ENCODE measurements at places on chromosomes 4 and X.

- DNase-seq = no peak
Observed at GRCh38 chrX:115333446-115333845, 43.9 kb downstream of the LUZP4 start.

- DNase-seq = no peak
Observed at GRCh38 chr4:72527038-72527646, 41.9 kb downstream of the ADAMTS3 start.

DNA sequence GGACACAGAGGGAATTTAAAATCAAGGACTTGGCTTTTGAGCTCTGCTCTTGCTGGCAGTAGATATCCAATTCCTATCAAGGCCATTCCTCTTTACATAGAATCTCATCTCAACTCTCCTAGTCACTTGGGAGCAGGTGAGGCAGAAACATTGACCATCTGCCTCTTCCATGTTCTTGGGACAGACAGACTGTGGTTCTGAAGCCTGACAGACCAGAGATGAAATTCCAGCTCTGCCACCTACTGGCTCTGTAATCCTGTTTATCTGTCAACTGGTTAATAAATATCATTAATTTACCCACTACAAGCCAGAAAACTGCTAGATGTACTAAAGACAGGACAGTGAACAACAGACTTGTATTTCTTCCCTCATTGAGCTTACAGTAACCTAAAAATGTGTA, 300.8 kb downstream of the ADGRL3 start:
- no peak for DNase-seq

GRCh38 chr4:133775881-133776280, 425.7 kb downstream of the PABPC4L start:
- no peak for DNase-seq

- DNase-seq = no peak
Observed at GRCh38 chr4:25837107-25837506, 25.7 kb downstream of the SEL1L3 start.

DNA sequence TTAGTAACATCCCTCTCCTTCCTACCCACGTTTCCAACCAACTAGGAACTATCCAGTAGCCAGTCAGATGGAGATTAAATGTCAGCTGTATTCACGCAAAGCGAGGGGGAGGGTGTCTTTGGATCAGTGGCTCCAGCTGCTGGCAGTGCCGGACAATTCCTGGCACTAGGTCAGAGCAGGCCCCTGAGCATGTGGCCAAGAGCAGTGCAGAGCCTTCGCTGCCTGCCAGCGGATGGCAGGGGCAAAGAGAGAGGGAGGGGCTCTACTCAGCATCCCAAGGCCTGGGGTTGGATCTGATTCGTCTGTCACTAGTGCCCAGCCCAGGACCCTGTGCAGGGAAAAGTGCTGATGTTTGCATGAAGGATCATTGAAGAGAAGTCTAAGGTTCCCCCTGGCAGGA, 28.7 kb upstream of the JAKMIP1 start:
- DNase-seq = no peak

GRCh38 chr4:2497931-2498330, 29.0 kb downstream of the RNF4 start:
- no peak for DNase-seq

- no peak for DNase-seq
Observed at GRCh38 chrX:92213786-92214185, 434.6 kb downstream of the PCDH11X start.

GRCh38 chr4:139814323-139815015, 148.8 kb downstream of the MGST2 start:
- no peak for DNase-seq

GRCh38 chr4:99848591-99849001, 32.0 kb downstream of the DAPP1 start:
- no peak for DNase-seq

DNA sequence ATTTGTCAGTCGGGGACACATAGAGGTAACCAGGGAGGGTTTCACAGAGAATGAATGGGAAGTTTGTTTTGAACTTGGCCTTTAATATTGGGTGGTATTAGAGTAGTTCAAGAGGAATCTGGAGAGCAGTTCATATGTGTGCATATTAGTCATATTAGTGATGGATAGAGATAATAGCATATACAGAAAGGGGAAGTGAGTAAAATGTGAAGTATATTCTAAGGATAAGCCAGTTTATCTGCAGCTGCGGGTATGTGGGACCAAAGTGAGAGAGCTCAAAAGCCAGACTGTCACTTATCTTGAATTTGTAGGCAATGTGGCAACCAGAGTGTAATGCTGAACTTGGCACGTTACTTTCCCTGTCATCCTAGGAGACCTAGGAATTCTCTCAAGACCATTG, 169.9 kb downstream of the AFF2 start:
- DNase-seq = no peak

- no peak for DNase-seq
Observed at GRCh38 chr4:3238721-3239120, 10.2 kb upstream of the MSANTD1 start.

- no peak for DNase-seq
Observed at GRCh38 chrX:117327373-117327772, 789.2 kb downstream of the KLHL13 start.

GRCh38 chr4:59727745-59728144, 1472.4 kb upstream of the ADGRL3 start:
- DNase-seq = no peak

DNA sequence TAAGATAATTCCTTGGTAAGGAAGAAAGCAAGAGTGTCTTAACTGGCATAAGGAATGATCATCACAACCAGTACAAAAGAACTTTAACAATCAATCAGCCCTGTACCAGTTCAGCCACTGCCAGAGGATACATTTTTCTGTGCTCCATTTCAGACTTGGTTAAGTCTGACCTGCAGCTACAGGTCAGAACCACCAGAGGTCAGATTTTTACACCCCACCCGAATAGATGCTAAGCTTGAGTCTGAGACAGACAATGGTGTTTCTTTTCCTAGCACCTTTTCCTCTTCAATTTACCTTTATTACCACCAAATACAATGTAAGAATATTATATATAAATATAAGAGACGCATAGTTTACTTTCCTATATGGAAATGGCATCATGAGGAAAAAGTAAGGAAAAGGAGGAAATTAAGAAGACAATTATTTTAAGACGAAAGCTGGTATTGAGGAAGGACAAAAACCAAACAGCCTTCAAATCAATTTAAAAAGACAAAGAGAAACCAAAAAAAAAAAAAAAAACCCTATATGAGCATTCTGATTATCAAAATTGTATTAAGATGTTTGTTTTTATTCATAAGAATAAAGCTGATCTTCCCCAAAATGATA, 215.3 kb upstream of the TTC29 start:
- no peak for DNase-seq

DNA sequence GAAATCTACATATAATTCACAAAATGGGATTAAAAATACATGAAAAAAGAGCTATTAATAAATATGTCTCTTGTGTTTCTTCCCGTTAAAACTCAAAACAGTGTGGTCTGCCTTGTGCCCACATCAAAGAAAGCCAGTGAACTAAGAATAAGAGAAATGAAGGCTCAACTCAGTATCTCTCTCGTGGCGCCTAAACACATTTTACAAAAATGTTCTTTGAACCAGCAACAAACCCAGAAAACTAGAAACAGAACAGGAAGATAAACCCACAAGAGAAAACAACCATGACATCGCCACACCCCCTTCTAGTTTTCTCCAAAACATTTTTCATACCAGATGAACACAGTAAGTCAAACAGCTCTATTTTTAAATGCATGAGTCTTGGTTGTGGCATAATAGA, 130.1 kb downstream of the DCHS2 start:
- DNase-seq = no peak

DNA sequence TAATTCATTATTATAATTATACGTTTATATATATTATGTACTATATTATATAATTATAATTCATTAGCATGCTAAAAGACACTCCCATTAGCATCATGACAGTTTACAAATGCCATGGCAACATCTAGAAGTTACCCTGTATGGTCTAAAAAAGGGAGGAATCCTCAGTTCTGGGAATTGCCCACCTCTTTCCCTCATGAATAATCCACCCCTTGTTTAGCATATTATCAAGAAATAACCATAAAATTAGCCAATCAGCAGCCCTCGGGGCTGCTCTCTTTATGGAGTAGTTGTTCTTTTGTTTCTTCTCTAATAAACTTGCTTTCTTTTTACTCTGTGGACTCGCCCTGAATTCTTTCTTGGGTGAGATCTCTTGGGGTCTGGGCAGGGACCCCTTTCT, 42.8 kb upstream of the SLC10A7 start:
- no peak for DNase-seq

DNA sequence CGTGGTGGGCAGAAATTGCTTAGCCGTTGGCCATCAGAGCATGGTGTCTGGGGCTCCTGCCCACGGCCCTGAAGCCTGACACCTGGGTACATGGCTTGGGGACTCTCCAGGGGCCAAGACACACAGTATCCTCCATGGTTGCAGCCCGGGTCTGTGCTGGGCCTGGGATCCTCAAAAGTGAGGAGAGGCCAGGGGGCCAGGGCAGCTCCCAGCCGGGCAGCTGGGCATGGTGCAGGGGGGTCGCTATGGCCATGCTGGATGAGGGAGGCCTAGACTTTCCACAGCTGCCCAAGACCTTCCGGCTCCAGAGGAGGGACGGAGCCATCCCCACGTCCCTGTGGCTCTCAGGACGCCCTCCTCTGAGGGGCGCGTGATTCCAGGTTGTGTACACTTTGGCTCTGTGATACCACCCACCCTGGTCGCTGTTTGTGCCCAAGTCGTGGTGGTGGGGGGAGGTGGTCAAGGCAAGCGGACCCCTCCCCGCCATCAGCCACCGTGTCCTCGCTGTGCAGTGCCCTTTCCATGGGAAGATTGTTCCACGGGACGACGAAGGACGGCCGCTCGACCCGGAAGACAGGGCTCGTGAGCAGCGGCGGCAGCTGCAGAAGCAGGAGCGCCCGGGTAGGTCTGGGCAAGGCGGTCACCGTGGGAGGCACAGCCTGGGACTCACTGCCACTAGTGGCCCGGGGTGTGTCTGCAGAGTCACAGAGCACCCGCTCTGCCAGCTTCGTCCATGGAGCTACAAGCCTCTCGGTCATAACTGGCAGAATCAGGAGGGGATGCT, 25.7 kb downstream of the NKX1-1 start:
- no peak for DNase-seq

DNA sequence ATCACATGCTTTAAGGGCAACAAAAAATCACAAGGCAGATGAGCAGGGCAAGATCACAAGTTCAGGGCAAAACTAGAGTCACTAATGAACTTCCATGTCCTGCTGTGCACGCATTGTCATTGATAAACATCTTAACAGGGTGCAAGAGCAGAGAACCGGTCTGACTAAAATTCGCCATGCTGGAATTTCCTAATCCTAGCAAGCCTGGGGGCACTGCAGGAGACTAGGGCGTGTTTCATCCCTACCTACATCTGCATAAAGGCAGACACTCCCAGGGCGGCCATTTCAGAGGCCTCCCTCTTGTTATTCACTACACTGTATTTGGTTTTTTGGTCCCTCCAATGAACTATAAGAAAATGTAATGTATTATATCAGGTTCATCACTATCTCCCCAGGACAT, 203.6 kb downstream of the ARHGEF9 start:
- no peak for DNase-seq

DNA sequence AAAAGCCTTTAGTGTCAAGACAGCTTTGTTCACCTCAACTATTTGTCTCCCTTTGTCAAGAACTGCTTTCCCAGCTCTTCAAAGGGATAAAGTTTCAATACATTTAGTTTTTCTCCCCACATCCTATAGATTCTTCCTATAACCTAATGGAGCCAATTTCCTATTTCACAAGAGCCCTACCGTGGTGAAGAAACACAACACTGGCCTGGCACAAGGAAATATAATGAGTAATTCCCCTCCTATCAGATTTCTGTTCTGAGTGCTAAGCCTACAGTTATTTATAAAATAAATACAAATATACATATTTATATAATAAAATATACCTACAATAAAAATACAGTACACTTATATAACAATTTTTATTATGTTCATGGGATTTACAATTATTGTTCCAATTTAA, 89.9 kb downstream of the SHISA3 start:
- DNase-seq = no peak

GRCh38 chr4:110904435-110905065, 281.7 kb upstream of the PITX2 start:
- no peak for DNase-seq

- DNase-seq = no peak
Observed at GRCh38 chr4:70958681-70959080, 34.8 kb upstream of the DCK start.

DNA sequence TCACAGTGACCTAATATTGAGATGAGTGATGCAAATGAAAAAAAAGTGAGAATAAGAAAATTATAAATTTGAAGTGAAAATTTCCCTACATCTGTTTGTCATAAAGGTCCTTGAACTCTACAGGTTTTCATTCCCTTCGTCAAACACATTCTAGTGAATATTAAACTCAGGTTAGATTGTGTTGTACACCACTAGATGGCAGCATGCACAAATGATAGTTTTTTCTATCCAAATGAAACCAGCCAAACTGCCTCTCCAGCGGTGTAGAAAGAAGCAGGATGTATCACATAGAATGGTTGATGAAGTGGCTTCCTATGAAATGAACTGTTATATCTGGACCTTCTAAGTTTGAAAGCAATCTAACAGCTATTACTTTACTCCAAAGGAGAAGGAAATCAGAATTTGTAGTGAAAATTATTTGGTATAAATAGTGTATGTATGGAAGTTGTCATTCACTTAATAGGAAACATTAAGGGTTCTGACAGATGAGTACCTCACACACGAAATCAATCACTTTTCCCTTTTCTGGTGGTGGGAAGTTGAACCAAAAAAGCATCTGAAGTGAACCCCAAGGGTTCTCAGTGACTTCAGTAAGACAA, 382.7 kb downstream of the UNC5C start:
- DNase-seq = no peak

GRCh38 chr4:10639100-10639499, 45.5 kb downstream of the CLNK start:
- no peak for DNase-seq

GRCh38 chrX:140249088-140249487, 255.8 kb downstream of the SOX3 start:
- DNase-seq = no peak

DNA sequence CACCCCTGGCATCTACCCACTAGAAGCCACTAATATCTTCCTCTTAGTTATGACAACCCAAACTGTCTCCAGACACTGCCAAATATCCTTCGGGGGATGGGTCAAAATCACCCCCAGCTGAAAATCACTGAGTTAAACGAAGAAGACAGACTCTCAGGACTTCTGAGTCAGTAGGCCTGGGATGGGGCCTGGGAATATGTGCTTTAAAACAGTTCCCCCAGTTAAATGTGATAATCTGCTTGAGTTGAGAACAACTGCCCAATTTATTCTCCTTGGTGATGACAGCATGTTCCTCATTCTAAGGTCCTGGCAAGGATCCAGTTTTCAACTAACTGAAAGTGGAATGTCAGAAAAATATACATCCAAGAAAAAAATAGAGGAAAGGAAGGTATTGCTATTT, 52.4 kb downstream of the CBLL2 start:
- no peak for DNase-seq

DNA sequence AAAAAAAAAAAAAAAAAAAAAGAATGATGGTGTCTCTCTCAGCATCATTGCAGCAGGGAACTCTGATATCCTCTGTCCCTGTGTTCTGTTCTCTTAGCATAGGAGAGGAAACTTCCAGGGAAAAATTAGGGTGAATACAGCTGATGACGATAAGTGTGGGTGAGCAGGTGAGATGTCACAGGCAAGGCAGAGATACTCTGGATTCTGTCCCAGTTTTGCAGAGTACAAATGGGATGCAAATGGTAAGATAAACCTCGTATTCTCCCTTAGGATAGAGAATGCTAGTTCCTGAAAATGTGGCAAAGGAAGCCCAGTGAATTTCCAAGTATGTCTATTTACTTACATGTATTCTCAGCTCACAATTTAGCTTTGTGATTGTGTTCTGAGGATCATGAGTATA, 671.6 kb upstream of the BOD1L1 start:
- no peak for DNase-seq

GRCh38 chrX:41435708-41436107, 11.4 kb upstream of the NYX start:
- no peak for DNase-seq

All from T-helper 2 cell (primary cell).